LHCN-M2 (cell line): ENCODE measurements at places on chromosomes 4 and X. TPM values are rescaled to one million over a fixed set of nuclear protein-coding genes. Genes with fewer than 3 reads are reported as not detected.

DNA sequence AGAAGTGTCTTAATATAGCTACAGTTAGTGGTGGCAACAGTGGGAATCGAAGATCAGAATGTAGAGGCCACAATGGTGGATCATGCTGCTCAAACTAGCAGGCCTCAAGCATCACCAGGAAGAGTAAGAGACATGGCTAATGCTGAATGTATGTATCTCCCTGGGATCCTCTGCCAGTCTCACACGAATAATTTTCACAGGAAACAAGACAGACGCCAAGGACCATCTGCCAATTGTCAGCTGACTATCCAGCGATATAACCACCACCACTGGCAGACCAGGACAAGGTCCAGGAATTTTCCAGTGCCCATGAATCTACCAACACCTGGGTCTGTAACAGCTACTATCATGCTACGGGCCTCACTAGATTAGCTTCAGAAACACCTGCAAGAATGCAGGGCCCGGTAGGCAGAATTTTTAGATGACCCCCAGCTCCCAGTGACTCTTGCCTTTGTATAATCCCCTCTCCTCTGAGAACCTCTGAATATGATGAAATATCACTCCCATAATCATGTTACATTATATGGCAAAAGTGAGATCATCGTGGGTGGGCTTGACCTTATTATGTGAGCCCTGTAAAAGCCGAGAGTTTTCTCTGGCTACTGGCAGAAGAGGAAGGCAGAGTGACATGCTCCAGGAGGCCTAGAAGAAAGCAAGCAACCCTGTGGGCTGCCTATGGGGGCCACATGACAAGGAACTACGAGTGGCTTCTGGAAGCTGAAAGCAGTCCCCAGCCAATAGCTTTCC lies 429.8 kb downstream of the BCOR start:
- DNase-seq = no peak

DNA sequence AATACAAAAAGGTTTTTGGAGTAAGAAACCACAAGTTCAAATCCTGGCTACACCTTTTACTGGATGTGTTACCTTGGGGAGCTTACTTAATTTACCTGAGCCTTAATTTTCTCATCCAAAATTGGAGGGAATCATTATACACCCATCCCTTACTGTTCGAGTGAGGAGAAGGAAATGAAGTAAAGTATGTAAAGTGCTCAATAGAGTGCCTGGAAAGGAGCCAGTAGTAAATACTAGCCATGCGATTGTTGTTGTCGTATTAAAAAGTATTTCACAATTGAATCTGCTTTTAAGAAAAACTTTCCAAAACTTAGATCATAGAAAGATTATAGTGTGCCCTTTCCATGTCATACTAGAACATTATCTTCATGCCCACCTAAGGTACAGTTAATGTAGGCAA lies 124.5 kb downstream of the ATXN3L start:
- no peak for DNase-seq

IL3RA gene
- not detected in 2 replicates for total RNA-seq

GRCh38 chr4:8642651-8643321 lies 50.2 kb downstream of the CPZ start:
- DNase-seq = no peak

DNA sequence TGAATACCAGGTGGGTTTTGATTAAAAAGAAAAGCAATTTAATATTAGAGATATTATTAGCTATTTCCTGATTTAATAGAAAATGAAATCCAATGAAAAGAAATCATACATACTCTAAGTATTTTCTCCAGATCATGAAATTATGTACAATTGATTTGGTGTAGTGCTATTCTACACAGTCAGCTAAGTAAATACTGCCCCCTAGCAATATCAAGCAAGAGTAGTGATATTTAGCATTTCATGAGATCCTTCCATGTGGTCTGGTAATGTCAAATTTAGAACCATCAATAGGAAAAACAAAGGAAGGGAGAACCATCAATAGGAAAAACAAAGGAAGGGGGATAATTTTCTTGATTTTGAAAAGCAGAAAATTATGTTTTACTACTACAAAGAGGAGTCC lies 114.6 kb downstream of the TBCK start:
- DNase-seq = peak; percentile 26

GRCh38 chr4:169440446-169440845 lies 169.7 kb upstream of the SH3RF1 start:
- peak; percentile 34 for DNase-seq

- DNase-seq = peak; percentile 28
These were observed 67.5 kb upstream of the BMP3 start for GRCh38 chr4:80963051-80963450.

EPGN gene
- 0.26 TPM in 1 of 2 replicates, not detected in the other for total RNA-seq

- DNase-seq = peak; percentile 9
These were observed 68.6 kb downstream of the BEND4 start for GRCh38 chr4:42083816-42084215.

UGT2A3 gene
- not detected in 2 replicates for total RNA-seq

GRCh38 chr4:39873823-39874222 lies 103.9 kb downstream of the PDS5A start:
- peak; percentile 45 for DNase-seq

- no peak for DNase-seq
These were observed 4.1 kb downstream of the SLIT2 start for GRCh38 chr4:20255823-20256222.

DNA sequence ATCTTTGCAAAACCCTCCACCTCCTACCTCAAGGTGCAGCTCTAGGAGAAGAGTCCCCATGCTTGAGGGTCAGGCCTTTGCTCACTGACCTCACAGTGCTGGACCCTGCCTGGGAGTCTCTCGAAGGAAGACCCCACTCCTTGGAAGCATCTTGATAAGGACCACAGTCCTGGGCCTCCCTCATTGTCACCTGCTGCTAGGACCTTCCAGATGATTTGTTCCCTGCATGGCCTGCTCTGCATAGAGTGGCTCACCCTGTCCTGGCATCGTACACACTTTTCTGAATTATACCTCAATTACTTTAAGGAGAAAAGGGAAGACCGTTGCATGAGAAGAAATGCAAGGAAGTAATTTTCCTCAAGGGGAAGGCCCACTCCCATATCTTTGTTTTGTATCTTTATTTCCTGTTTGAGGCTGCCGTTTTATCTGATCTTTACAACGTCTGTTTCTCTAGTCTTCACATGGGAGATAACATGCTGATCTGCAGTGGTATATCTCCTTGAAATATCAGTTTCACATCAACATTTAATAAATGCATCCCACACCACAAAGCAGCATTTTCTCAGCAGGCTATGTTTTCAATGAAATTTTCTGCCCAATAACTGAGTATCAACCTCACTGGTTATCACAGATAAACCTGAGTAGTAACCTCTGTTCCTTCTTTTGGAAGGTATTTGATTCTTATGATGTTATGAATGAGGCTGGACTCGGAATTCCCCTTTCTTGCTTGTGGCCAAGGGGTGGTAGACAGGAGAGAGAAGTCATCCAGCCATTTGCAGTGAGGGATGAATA lies 15.0 kb upstream of the AKAP17A start:
- no peak for DNase-seq

DNA sequence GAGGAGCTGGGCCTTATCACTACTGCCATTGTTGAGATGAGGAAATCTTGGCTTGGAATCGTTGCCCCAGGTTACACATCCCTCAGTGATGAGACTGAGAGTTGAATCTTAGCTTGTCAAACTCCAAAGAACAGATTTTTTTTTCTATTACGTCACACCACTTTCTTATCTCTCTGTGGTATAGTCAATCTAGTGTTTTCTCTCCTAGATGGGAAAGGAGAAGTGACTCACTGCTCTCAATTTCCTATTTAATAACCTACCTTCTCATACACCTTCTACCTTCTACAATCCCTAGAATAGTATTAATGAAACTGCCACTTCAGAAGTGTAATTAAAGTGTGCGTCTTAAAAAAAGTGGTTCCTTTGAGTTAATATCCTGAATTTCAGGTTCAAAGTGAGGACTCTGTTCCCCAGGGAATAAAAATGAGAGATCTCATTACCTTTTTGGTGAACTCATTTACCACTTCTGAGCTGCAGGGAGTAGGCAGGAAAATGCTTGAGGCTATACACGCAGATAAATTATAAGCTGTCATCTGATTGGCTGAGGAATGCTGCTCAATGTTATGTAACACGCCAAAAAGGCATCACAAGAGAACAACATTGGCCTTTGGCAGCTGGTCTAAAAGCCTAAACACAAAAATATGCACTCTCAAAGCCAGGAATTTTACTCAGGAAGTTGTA lies 59.3 kb downstream of the MAD2L1 start:
- DNase-seq = peak; percentile 23

GRCh38 chr4:171813526-171814250 lies 484 bp downstream of the GALNTL6 start:
- no peak for DNase-seq

GRCh38 chr4:88158038-88158488 lies 376 bp downstream of the ABCG2 start:
- DNase-seq = no peak

GRCh38 chr4:119693126-119693525 lies 64.5 kb upstream of the PDE5A start:
- DNase-seq = peak; percentile 21

DNA sequence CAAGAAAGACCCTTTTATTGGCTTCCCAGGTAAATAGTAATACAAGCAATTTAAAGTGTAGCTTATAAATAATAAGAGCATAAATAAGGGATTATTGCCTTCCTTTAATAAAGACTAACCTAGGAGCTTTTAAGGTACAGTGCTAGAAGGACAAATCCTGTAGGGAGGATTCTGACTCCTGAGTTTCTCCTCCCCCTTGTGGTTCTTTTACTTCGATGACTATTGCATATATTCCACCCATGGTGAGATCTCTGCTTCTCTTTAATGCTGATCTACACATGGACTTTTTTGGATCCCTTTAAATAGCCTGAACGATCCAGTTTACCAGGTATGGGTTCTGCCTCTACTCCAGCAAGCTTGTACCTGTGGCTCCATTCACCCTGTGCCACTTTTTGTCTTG lies 2.5 kb downstream of the GALNT7 start:
- DNase-seq = peak; percentile 55

POU4F2 gene
- total RNA-seq = not detected in 2 replicates

SPANXB1 gene
- not detected in 2 replicates for total RNA-seq

STARD8 gene
- 10.6 and 12.1 TPM in 2 replicates for total RNA-seq

GRCh38 chrX:39627257-39627656 lies 470.5 kb downstream of the BCOR start:
- DNase-seq = no peak

CCDC110 gene
- 2.7 and 4.4 TPM in 2 replicates for total RNA-seq

CYLC1 gene
- not detected in 2 replicates for total RNA-seq

SLITRK2 gene
- total RNA-seq = not detected in 2 replicates
